CD4-positive, alpha-beta T cell treated with Interferon gamma for 1 hour (primary cell): ENCODE measurements at places on chromosomes 6 and 20.

DNA sequence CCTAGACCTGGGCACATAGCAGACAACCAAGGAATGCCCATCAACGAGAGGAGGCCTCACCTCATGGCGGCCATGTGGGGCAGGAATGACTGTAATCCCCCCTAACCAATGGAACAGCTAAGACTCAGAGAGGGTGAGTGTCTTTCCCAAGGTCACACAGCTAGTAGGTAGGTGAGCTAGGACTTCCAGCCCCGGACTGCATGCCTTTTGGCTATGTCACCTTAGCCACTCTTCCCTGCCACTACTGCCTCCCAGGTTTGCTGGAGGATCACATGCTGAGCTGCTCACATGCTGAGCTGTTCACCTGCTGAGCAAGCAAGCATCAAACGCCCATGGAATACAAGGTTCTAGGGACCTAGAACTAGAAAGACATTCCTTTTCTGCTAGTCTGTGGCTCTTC lies 188.5 kb upstream of the PMEPA1 start:
- DNase-seq, result no peak

- DNase-seq, result no peak
These were observed 12.6 kb upstream of the PCMTD2 start for GRCh38 chr20:64242797-64243475.

GRCh38 chr6:158333094-158333493 lies 20.8 kb downstream of the TULP4 start:
- DNase-seq, result no peak

DNA sequence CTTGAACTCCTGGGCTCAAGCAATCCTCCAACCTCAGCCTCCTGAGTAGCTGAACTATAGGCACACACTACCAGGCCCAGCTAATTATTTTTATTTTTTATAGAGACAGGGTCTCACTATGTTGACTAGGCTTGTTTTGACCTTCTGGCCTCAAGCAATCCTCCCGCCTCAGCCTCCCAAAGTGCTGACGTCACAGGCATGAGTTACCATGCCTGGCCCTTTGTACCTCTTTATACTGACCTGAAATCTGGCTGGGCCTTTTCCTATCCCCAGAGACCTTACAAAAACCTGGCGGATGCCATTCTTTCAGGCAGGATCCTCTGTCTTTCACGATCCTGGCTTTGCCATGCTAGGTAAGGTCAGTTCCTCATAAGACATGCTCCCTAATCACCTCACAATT lies 11.5 kb downstream of the WFDC3 start:
- no peak for DNase-seq

- no peak for DNase-seq
These were observed 130.4 kb downstream of the MOXD1 start for GRCh38 chr6:132270726-132271402.

DNA sequence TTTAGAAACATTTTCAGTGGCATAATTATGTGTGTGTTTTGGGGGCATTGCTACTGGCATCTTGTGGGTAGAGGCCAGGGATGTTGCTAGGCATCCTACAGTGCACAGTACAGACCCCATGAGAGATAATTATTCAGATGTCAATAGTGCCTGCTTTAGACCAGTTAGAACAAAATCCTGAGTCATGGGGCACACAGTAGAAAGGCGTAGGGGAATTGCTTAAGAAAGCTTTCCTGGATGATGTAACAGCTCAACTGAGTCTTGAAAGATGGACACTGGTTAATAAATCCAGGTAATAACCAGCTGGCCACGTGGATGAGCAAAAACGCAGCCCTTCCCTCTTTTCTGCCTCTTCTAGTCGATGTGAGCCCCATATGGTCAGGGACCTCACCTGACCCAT lies 51.1 kb downstream of the KCNB1 start:
- DNase-seq, result no peak

GRCh38 chr6:1636971-1637871 lies 27.5 kb downstream of the FOXC1 start:
- no peak for DNase-seq

DNA sequence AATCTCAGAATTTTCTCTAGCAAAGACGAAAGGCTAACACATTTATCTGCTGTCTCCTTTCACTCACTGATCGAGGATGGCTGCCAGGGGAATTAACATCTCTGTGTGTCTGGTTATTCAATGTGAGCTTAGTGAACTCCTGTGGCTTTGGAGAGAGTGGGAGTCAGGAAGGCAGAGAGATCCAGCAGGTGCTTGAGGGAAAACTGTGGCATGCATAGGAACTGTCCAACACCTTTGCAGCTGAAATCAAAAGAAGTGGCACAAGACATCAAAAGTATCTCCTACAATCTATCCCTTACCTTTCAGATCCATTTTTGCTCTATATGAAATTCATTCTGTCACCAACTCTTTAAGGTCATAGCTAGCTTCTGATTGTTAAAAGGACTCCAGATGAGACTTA lies 11.8 kb upstream of the FAM184A start:
- DNase-seq, result no peak

GRCh38 chr6:49539102-49539501 lies 11.4 kb upstream of the C6orf141 start:
- no peak for DNase-seq

DNA sequence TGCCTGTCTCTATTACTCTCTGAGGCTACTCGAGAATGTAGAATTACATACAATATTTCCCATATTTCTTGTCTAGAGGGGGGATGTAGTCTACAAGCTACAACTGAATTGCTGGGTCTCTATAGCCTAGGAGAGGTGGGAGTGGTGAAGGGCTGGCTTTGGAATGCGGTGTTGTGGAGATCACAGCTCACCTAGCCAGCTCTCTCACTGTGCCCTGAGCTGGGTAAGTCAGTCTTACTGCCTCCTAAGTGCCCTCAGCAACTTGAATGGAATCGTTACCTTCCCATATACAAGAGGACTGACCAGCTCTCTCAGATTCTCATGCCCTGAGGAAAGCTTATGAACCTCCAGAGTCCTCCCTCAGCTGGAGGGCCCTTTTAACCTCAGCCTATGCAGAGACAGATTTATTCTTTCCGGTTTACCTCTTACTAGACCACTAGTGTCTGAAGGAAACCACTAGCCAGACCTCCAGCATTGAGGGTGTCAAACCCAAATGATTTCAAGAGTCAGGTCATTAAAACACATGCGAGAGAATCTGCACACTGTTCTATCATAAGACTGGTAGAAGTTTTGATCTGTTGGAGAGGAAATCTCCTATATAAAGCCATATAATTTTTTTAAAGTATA lies 20.6 kb downstream of the VIP start:
- no peak for DNase-seq

DNA sequence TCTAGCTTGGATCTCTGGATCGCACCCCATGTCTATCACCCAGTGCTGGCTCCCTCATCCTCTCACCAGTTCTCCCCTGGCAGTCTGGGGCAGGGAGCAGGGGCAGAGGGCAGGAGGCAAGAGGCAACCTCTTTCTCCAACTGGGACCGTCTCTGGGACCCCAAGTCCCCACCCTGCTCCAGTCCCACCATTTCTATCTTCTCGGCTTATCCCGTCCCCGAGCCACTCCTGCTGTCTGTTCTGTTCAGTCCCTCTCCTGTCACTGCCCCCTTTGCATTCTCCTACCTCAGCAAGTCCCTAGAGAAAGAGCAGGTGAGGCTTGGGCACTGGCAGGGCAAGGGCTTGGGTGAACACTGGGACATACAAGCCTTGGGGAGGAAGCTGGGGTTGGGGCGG lies 625 bp upstream of the TNXB start:
- DNase-seq, result no peak

DNA sequence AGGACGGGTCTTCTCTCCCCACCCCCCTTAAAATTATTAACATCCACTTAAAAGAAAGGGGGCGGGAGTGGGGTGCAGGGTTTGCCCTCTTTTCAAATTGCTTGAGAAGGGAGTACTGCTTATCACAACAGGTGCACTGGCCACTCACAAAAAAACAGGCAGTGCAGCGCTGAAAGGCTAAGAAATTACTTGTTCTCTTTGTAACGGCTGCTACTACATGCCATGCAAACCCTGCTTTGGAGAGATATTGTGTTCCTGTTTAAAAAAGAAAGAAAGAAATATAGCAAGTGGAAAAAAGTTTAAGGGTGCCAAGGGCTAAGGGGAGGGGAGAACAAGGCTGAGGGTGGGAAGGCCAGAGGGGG lies 312.7 kb upstream of the JARID2 start:
- no peak for DNase-seq

DNA sequence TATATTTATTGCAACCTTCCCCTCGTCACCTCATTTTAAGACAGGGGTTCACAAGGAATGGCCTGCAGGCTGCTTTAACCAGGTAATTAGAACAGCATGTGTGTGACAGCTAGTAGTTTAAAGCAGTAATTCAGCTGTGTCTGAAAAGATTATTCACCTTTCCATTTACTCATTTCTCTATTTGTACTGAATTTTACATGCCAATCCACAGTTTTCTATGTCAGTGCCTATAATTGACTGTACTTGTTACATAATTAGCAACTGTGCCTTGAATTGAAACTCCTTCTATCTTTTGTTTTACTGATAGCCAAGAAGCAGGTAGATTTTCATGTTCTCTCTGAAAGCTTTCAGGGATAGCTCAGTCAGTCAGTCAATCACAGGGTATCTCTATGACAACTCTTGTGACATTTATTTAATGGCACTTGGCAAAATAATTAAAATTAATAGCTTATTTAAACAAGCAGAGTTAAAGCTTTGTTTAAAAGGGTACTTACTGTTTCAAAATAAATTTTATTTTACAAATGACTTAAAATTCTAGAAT lies 214.0 kb downstream of the ZFAND3 start:
- DNase-seq, result no peak

DNA sequence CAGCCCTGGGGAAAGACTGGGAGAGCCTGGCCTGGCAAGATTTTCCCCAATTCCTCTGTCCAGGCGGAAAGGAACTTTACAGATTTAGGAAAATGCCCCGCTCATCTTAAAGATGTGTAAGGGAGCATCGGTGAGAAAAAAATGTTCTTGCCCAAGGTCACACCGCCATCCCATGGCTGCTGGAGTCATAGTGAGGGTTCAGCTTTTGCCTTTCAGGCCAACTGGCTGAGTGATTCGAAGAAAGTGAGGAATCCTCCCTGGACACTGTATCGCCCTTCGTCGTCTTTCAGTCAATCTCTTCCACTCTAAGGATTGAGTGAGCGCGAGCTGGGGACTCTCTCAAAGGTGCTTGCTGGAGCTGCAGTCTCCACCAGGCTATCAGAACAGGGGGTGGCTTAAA lies 1.4 kb downstream of the WFDC2 start:
- DNase-seq, result no peak

DNA sequence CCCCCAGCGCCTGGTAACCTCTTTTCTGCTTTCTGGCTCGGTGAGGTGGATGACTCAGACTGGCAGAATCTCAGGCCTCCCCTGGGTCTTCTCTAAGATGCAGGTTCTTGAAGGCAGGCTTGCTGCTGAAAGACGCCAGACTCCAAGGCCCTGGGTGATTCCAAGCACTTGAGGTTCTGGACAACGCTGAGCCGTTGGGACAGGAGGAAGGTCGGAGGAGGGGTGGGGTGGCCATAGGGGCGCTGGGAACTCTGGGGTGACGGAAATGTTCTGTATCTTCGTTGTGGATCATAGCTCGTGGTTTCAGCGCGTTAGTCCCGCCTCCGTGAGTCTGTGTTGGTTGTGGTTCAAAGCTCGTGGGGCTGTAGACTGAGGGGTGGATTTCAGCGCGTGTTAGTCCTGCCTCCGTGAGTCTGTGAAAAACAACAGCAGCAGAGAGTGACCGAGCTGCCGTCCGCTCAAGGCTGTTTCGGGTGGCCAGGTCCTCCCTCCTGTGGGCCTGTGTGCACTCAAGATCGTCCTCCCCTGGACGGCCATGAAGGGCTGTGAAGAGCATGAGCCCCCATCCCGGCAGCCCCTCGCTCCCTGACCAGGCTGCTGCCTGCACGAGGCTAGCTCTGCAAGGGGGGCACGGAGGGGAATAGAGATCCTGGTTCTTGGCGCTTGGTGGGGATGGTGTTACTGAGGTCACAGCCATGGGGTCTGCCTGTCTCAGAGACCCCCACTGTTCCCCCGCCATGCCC lies 7.7 kb downstream of the NTSR1 start:
- DNase-seq, result no peak

- no peak for DNase-seq
These were observed 43.4 kb downstream of the SLC35B3 start for GRCh38 chr6:8391934-8392333.

GRCh38 chr20:11660673-11661072 lies 257.0 kb upstream of the BTBD3 start:
- no peak for DNase-seq

DNA sequence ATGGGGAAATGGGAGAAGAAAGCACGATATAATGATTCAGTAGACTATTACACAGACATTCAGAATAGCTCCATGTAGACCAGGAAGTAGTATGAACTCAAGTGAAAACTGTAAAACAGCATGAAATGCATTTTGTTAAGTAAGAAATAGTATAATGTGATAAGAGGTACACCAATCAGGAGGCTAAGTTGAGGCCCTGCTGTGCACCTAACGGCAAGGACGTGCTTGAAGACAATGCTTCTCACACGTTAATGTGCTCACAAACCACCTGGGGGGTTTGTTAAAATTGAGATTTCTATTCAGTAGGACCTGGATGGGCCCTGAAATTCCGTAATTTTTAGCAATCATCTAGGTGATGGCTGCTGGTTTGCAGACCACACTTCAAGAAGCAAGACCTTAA lies 178.9 kb upstream of the SULF2 start:
- DNase-seq, result no peak

GRCh38 chr6:74753883-74754600 lies 451.8 kb downstream of the COL12A1 start:
- no peak for DNase-seq

- DNase-seq, result no peak
These were observed 156.9 kb downstream of the PAX1 start for GRCh38 chr20:21862259-21862946.

- DNase-seq, result no peak
These were observed 67.3 kb upstream of the ADTRP start for GRCh38 chr6:11845664-11846577.

- no peak for DNase-seq
These were observed 25.1 kb downstream of the CHMP4B start for GRCh38 chr20:33836277-33836676.

DNA sequence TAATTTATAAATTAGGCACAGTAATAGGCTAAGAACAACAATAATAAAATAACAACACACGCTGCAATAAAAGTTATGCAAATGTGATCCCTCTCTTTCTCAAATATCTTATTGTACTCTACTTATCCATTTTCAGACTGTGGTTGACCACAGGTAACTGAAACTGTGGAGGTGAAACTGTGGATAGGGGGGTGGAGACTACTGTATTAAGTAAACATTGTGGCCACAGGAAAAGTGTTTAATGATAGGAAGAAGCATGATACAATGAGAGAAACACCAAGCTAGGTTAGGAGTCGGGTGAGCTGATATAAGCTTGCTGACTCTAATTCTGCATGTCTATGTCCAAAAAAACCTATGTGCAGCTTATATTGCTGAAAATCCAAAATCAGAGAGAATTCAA lies 23.0 kb downstream of the NHLRC1 start:
- DNase-seq, result no peak

GRCh38 chr6:29589423-29590048 lies 4.6 kb downstream of the OR2H2 start:
- peak; percentile 32 for DNase-seq

- no peak for DNase-seq
These were observed 186.7 kb downstream of the RPS12 start for GRCh38 chr6:133001040-133001565.
